Thymus (tissue), 14 donors: ENCODE measurements at places on chromosomes 4 and X.

DNA sequence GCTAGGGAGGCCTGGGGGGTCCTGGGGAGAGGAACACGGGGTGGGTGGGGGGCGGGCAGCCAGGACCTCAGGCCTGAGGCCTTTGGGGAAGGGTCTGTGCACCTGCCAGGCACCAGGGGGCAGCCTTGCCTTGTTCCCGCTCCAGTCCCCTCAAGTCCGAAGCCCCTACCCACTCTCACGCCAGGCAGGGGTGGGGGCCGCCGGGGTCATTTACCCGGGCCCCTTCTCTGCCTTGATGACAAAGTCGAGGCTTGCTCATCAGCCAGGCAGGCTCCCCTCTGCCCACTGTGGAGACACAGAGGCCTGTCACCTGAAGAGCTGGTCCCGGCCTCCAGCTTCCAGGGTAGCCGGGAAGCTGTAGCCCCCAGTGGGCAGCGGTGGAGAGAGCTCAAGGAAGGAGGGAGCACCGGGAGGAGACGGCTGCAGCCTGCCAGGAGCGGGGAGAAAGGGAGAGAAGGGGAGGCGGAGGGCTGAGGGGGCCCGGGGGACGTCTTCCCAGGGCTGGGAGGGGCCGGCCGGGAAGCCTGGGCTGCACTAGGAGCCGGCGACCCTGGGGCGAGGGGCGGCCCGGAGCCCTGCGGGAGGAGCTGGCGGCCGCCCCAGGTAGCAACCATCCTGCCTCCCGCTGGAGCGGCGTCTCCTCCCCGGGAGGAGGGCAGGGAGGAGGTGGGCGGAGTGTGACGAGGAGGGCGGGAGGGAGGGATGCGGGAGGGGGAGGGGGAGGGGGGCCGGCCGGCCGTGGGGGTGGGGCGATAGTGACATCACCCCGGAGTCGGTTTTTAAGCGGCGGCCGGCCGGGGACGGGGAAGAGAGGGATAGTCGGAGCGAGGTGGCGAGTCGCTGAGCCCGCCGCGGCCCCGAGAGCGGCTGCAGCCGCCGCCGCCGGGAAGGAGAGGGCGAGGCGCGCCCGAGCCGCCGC lies at the start of gene SLC6A8:
SLC6A8 (plus strand) TSS at position 806 of the 919 bp plus-strand sequence. CDS start 649 bp downstream, outside the sequence.
- no peak for DNase-seq

- no peak for DNase-seq
Observed at GRCh38 chrX:13864264-13864663, 47.4 kb upstream of the GPM6B start.

GRCh38 chr4:185734214-185734613 lies 77.8 kb downstream of the SORBS2 start:
- DNase-seq: no peak

- DNase-seq: no peak
Observed at GRCh38 chrX:149515954-149516602, 11.0 kb upstream of the IDS start.

GRCh38 chrX:71617742-71618141 lies 569 bp downstream of the CXCR3 start:
- no peak for DNase-seq

DNA sequence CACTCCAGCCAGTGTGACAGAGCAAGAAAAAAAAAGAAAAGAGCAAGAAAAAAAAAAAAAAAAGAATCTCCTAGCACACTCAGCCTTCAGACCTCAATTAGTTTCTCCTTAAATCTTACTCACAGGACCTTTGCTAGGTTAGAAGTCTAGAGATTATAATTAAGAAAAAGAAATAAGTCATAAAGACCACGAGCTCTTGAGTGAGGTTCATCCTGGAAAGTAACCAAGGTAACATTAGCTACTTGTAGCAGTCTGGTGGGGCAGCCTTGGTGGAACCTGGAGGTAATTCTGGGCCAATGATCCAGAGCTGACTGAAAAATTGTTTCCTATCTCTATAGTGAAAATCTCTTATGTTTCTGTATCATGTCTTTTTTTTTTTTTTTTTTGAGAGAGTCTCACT lies 21.2 kb upstream of the DDX3X start:
- no peak for DNase-seq

GRCh38 chrX:154378059-154378798 lies 866 bp upstream of the EMD start:
- DNase-seq: no peak

DNA sequence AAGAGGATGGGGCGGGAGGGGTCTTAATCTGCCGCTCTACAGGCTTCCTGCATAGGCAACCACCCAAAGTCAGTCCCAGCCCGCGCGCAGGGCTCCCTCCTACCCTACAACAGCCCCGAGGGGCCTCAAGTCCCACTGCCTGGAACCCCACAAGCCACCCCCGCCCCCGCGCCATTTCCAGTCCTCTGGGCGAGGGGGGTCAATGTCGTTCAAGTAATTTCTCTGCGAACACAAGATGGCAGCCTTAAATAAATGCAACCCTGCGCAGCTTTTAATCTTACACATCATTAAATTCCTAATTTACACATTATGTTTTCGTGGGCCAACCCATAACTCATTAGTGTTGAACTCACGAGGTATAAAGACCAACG lies 92.9 kb downstream of the BCOR start:
- no peak for DNase-seq

DNA sequence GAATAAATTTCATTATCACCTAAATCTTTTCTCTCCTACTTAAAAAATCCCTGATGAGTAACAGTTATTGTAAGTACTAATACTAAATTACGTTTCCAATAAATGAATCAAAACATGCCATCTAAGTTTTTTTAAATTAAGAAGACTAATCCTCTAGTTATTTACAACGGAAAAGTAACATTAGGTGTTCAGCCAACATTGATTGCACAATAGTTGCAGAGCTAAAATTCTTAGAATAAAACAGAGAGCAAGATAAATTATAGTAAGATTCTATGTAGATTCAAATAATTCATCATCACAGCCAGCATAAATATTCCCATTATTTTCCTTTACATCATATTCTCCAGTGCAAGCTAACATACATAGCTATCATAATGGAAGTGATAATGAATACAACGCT lies 139.2 kb downstream of the HDX start:
- no peak for DNase-seq

GRCh38 chrX:9789555-9789954 lies 3.3 kb downstream of the SHROOM2 start:
- DNase-seq: no peak

- DNase-seq: no peak
Observed at GRCh38 chrX:12751887-12752286, 39.3 kb upstream of the PRPS2 start.

DNA sequence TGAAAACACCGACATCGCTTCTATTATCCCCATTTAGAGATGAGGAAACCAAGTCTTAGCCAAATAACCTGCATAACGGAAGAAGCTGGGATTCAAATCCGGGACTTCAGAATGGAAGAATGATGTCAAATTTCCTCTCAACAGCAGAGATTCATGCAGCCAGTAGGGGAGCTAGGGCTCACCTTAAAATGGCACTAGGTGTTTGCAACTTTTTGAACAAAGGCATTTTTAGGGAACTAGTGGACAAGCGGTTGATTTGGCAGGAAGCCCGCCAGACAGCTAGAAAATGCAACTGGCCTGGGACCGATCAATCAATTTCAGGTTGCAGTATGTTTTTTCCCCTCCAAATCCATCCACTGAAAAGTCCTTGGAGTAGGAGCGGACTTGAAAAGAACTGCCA lies 224.2 kb downstream of the PTTG2 start:
- no peak for DNase-seq

- no peak for DNase-seq
Observed at GRCh38 chr4:132228676-132229075, 920.4 kb upstream of the PCDH10 start.

DNA sequence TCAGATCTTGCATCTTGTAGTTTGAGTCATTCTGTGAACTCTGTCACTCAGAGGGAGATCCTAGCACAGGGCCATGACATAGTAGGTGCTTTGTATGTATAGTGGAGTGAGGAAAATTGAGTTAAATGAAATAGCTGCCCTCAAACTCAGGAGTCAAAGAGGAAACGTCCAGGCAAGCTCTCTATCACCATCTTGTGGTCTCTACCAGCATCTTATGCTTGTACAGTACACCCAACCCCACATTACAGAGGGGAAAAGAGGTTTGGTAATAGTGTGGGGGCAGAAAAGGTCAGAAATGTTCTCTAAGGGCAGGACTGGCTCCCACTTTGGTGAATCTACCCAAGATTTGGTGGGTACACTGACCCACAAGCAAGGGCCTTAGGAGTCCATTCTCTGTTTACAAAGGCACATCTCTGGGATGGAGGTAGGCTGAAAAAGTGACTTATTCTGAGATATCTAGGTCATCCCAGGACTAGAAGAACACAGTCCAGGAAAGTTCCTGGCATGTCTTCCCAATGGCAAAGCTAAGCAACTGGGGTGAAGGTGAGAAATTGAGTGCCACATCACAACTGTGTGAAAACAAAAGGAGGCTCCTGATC lies 131.8 kb downstream of the OR13H1 start:
- DNase-seq: no peak

GRCh38 chrX:56975611-56976010 lies 19.7 kb downstream of the SPIN3 start:
- no peak for DNase-seq

DNA sequence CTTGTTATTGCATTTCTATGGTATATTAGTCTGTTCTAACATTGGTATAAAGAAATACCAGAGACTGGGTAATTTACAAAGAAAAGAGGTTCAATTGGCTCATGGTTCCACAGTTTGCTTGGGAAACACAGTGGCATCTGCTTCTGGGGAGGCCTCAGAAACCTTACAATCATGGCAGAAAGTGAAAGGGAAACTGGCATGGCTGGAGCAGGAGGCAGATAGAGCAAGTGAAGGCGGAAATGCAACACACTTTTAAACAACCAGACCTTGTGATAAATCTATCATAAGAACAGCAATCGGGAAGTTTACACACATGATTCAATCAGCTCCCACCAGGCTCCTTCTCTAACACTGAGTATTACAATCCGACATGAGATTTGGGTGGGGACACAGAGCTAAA lies 346.6 kb upstream of the GNPDA2 start:
- no peak for DNase-seq

DNA sequence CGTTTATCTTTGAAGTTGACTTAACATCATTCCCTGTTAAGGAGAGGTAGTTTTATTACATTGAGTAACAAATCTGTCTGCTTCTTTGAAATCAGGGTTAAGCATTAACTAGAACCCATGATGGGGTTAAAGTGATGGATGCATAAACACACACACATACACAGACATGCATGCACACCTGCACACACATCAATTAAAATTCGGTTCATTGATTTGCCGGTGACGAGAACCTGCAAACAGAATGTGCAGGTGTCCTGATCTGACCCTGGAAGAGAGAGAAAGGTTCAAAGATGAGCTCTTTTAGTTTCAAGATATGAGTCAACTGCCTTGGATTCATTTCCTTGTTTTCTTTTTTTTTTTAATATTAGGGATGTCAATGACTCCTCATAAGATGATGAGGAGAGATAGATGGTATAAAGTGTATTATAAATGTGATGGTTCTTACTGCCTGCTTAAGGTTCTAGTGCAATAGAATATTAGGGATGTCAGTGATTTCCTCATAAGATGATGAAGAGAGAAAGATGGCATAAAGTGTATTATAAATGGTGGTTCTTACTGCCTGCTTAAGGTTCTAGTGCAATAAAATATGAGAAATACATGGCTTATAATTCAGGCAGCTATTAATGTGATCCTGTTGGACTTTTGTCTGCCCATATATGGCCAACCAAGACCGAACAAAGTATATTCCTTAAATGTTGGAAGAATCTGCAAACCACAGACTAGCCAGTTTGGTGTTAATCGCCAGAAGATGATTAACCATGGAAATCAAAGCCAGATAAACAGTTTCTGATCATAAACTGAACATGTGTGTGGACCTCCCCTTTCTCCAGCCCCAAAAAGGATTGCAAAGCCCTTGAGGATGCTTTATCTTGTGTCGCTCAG lies 14.1 kb upstream of the CD99 start:
- DNase-seq: no peak

DNA sequence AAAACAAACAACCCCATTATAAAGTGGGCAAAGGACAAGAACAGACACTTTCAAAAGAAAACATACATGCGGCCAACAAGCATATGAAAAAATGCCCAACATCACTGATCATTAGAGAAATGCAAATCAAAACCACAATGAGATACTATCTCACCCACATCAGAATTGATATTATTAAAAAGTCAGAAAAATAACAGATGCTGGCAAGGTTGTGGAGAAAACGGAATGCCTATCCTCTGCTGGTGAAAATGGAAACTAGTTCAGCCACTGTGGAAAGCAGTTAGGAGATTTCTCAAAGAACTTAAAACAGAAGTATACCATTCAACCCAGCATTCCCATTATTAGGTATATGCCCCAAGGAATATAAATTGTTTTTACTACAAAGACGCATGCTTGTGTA lies 112.5 kb downstream of the JADE1 start:
- DNase-seq: no peak

DNA sequence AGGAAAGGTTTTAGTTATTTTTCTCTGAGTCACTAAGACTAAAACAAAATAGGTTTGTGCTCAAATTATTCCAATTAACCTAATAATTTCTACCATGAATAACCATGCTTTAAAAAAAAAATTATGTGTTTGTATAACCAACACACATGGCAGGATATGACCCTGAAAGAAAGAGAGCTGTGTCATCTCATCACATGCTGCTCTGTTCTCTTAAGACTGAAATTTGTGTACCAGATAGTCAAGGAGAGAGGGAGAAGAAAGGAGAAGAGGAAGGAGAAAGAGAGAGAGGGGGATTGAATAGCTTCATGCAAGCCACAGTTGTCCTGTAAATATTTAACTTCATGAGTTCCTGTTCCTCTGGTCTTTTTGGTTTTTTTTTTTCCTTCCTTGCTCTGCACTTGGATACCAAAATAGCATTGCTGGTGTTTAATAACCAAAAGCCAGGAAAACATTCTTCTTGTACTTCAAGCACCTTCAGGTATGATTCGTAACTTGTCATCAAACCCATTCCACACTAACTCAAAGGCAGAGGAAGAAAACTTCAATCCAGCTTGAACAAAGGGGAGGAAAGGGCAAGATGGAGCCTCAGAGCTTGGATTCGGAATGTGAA lies 6.4 kb upstream of the PROM1 start:
- DNase-seq: no peak

- no peak for DNase-seq
Observed at GRCh38 chr4:187190390-187190789, 466.7 kb upstream of the FAT1 start.

GRCh38 chr4:152961014-152961772 lies 25.1 kb downstream of the FHDC1 start:
- DNase-seq: no peak

DNA sequence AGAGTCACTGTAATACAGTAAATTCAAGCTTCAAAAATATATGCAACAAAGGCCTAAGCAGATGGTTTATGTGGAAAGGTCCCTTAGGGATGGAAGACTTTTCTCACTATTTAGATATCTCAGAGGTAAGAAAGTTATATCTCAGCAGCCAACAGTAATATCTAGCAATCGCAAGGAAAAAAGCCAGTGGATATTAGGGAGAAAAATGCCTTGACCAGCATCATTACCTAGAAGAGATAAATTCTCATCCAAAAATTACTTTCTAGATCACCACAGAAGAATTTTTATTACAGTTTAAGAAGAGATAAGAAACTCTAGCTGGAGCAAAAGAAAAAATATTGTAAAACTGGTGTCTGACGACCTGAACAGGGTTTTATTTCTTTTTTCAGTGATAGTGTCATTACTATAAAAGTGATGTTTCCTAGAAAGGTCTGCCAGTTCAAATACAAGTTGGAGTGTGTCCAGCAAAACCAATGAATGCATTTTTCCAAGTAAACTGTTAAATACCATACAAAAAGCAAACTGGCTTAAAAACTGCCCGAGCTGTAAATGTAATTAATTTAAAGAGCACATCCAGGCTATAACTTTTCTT lies 100.0 kb downstream of the ATP11C start:
- DNase-seq: no peak

GRCh38 chrX:57406149-57406548 lies 119.6 kb downstream of the FAAH2 start:
- no peak for DNase-seq
